ENCODE measurements at places on chromosomes 7 and 10.

GRCh38 chr10:55212051-55212450 lies 411.0 kb upstream of the PCDH15 start:
- no peak for DNase-seq

DNA sequence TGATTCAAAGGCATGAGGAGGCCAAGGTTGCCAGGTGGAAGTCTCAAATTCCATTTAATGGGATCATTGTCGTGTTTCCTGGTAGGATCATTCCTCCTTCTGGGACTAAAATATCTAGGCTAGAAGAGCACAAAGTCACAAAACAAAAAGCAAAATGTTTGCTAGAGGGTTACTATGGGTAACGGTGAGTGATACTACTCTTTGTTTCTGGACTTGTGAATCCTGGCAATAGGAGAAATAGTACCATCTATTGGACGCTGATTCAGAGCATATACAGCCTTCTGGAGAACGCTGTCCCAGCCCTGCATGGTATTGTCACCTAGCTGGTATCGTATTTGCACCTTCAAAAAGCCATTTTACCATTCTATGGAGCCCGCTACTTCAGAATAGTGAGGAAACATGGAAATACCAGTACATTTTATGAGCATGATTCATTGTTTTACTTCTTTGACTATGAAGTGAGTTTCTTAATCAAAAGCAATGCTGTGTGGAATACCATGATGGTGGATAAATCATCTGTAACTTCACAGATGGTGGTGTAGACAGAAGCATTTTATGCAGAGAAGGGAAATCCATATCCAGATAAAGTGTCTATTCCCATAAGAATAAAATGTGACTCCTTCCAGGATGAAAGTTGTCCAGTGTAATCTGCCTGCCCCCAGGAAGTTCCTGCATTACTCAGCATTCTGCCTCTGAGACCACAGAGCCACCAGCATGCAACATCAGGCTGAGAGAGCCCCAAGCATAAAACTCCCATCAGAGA lies 361.0 kb downstream of the ETV1 start:
- no peak for DNase-seq

DNA sequence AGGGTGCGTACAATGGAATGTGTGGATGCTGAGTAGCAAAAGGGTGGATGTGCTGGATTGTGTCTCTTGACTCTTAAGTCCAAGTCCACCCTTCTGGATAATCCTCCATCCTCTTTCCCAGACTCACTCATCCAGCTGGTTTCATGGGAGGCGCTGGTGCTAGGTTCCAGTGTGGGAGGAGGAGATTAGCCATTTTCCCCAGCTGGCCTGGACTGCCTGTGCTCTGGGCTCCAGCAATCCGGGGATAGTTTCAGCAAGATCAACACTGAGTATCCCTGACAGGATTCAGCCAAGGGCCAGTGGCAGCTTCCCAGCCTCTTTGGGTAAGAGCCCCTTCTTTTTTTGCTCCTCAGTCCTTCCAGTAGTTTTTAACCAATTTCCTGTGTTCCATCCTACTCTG lies 21.6 kb upstream of the TRIL start:
- DNase-seq, result no peak

DNA sequence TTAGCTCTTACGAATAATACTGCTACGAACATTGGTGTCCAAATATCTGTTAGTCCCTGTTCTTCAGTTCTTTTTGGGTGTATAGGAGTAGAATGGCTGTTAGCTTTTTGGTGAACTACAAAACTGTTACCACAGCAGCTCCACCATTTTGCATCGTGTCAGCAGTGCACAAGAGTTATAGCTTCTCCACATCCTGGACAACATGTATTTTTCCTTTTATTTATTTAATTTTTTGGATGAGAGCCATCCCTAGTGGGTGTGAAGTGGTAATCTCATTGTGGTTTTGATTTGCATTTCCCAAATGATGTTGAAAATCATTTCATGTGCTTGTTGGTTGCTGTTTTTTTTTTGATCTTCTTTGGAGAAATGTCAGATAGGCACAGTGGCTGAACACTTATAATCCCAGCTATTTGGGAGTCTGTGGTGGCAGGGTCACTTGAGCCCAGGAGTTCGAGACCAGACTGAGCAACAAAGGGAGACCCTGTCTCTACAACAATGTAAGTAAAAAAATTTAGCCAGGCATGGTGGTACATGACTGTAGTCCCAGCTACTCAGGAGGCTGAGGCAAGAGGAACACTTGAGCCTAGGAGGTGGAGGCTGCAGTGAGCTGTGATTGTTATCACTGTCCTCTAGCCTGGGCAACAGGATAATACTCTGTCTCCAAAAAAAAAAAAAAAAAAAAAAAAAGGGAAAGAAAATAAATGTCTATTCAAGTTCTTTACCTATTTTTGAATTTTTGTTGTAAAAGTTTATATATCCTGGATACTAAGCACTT lies 31.7 kb downstream of the TRIM24 start:
- no peak for DNase-seq

GRCh38 chr10:14782691-14783363 lies 8.1 kb upstream of the FAM107B start:
- no peak for DNase-seq

DNA sequence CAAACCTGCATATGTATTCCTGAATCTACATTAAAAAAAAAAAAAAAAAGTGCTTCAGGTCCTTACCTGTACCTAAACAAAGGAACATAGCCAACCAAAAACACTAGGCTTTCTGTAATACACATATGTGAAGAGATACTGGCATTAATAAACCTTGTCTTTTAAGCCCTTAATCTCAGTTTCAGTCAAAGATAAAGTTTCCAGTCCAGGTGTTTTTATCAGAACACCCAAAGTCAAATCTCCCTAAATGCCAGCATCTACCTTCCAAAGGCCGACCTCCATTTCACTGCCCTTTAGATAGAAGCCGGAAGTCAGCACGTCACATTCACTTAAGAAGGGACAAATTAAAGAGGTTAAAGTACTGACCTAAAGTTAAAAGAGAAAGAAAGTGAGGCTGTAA lies 79.8 kb upstream of the NEBL start:
- DNase-seq, result no peak

- DNase-seq, result no peak
Measured at GRCh38 chr10:94036766-94037033, 43.0 kb downstream of the PLCE1 start.

GRCh38 chr7:7569615-7570014 lies 2.9 kb downstream of the MIOS start:
- no peak for DNase-seq

DNA sequence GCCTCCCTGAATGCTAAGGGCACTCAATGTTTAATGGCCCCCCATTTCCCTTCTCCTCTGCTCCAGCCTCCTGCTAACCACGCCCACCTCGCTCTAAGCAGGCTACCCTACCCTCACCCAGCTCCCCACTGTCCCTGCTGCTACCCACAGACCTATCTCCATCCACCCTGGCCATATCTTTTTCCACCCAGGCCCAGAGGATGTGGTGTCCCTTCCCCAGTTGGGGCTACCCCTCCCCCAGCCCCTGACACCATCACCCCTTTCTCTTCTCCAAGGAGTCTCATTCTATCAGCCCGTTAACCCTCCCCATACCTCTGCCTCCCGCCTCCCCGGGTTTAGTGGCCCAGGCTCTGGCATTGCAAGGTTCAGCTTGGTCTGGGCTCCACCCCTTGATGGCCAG lies 28.9 kb upstream of the PPIF start:
- DNase-seq, result no peak

DNA sequence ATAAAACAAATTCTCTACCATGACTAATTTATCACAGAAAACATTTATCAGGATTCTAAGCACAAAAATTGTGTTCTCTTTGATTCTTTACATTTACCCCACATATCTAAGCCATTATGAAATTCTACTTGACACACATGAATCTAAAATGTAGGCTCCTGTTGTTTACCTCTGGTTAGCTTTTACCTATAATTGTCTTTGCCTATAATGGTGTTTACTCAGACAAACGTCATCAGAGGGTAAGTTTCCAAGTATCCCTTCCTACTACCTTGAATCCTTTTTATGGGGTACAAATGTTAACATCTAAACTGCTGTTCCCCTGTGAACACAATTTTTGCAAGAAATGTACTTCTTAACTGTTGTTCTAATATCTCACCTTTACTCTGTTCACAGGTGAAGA lies 63.5 kb downstream of the MINDY3 start:
- DNase-seq, result no peak

DNA sequence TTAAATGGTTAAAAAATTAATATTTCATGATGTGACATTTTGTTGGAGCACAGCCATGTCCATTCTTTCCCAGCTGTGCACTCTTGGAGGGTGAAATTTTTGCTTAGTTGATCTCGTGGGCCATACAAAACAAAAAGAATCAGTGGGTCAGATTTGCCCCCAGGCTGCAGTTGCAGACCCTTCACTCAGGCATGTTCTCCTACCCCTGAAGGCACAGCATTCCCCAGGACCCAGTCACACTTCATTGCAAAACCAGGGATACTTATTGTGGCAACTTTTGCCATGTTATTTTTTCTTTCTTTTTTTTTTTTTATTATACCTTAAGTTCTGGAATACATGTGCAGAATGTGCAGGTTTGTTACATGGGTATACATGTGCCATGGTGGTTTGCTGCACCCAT lies 6.0 kb downstream of the TAS2R40 start:
- no peak for DNase-seq

DNA sequence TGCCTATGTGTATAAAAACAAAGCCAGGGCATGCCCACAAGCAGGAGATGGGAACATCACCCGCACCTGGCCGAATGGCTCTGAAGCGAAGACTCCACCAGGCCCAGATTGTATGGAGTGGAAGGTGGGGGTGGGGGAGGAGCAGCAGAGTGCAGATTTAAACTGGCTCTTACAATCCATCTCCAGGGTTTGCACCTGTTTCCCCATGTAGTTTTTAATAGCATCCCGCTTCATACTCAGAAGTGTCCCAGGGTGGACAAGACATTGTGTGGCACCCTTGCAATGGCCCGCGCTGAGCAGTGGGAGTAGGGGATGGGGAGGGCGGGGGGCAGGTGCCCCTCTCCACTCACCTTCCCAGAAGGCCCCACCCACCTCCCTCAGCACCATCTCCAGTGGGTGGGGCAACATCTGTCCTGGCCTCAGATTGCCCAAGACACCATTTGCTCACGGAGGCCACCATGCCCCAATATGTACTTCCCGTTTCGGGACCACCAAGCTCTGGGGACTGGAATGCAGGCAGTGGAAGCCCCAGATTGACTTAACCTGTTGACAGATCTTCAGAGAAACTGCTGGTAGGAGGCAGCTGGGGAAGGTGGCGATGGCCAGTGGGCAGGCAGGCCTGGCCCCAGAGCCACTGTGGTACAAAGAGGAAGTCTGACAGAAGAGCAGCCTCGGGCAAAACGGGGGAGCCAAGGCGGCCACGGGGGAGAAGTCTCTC lies 23.0 kb downstream of the VSIR start:
- no peak for DNase-seq

DNA sequence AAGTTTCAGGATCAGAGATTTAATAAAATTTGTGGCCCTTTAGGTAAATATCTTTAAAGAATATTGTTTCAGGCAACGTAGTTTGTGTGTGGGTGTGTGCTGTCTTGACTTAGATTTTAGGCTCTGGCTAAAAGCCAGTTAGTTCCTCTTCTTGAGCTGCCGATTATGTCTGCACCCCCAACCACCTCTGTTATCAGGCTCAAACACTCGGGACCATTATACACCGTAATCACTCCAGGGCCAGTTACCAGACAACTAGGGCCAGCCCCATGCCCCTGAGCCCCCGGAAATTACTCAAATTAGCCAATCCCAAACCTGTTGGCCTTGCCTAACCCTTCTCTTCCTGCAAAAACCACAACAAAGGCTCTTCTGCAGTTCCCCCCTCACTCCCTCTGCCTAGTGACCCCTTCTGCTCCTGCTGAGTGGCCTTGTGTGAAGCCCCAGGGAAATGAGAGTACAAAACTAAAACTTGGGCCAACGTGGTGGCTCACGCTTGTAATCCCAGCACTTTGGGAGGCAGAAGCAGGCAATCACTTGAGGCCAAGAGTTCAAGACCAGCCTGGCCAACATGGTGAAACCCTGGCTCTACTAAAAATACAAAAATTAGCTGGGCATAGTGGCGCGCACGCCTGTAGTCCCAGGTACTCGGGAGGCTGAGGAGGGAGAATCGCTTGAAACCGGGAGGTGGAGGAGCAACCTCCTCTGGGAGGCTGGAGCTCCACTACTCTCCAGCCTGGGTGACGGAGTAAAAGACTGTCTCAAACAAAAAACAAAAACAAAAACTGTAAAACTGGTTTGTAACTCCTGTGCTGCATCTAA lies 9.2 kb upstream of the HNRNPF start:
- DNase-seq, result peak; percentile 87

DNA sequence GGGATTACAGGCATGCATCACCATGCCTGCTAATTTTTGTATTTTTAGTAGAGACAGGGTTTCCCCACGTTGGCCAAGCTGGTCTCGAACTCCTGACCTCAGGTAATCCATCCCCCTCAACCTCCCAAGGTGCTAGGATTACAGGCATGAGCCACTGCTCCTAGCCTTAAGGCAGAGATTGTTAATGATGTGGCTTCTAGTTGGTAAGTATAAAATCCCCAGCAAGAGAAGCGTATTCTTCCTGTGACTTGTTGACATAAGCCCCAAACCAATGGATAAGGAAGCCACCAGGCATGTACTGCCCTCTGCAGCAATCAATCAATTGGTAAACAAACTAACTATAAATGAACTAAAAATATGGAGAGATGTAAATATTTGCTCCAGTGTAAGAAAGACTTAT lies 41.2 kb downstream of the REEP3 start:
- no peak for DNase-seq

- no peak for DNase-seq
Measured at GRCh38 chr7:98286093-98286539, 4.6 kb downstream of the BRI3 start.

- no peak for DNase-seq
Measured at GRCh38 chr7:44293561-44294324, 31.7 kb downstream of the CAMK2B start.

DNA sequence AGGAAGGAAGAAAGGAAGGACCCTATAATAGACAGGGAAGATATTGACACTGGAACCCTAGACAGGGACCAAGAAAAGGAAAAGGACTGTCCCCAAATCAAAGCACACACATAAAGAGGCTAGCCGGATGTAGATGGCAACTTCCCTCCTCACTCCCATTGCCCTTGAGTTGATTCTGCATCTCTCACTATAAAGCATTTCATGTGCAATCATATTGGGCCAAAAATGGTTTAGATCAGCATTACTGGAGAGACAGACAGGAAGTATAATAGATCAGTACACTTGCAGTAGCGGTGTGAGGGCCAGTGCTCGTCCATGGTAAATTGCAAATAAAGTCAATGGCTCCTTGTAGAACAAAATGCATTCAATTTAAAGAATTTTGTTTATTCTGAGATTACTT lies 8.4 kb downstream of the IFIT3 start:
- no peak for DNase-seq

- no peak for DNase-seq
Measured at GRCh38 chr10:6743291-6743849, 163.3 kb upstream of the PRKCQ start.

GRCh38 chr7:150791304-150791703 lies 8.9 kb downstream of the TMEM176B start:
- no peak for DNase-seq

- DNase-seq, result no peak
Measured at GRCh38 chr10:29969255-29970011, 90.0 kb downstream of the JCAD start.

- no peak for DNase-seq
Measured at GRCh38 chr10:97150616-97151015, 35.1 kb downstream of the SLIT1 start.

- DNase-seq, result no peak
Measured at GRCh38 chr10:17557459-17557858, 59.7 kb downstream of the HACD1 start.

Measured in hematopoietic multipotent progenitor cell treated with erythropoietin and hydrocortisone succinate and interleukin-3 and kit ligand, for 17 days (in vitro differentiated cells).